ENCODE measurements at places on chromosomes 16 and 17.

DNA sequence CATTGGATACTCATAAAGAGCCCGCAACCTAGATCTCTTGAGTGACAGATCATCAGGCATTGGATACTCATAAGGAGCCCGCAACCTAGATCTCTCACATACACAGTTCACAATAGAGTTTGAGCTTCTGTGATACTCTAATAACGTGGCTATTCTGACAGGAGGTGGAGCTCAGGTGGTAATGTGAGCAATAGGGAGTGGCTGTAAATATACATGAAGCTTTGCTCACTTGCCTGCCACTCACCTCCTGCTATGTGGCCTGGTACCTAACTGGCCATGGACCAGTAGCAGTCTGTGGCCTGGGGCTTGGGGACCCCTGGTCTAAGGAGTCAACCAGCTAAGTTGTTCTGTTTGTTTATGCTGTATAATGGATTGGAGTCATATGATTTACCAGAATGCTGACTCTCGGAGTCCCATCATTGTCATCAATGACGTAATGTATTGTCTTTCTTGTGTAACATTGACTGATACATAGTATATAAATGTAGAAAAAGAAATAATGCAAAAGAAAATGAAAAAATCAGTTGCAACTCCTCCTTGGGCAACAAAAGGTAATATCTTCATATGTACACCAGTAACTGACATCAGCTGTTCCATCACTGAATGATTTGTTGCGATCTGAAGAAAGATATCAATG, 17.5 kb downstream of the ABCA9 start:
- no peak for DNase-seq

GRCh38 chr16:85636234-85636812, 23.2 kb downstream of the GSE1 start:
- no peak for DNase-seq

- no peak for DNase-seq
Observed at GRCh38 chr16:65500919-65501318, 379.1 kb upstream of the CDH11 start.

GRCh38 chr17:81365601-81366585, 29.4 kb upstream of the BAHCC1 start:
- DNase-seq, result no peak

GRCh38 chr16:31243734-31244670, 15.8 kb upstream of the ITGAM start:
- no peak for DNase-seq

GRCh38 chr16:85248342-85248741, 136.1 kb upstream of the CIBAR2 start:
- DNase-seq, result no peak

DNA sequence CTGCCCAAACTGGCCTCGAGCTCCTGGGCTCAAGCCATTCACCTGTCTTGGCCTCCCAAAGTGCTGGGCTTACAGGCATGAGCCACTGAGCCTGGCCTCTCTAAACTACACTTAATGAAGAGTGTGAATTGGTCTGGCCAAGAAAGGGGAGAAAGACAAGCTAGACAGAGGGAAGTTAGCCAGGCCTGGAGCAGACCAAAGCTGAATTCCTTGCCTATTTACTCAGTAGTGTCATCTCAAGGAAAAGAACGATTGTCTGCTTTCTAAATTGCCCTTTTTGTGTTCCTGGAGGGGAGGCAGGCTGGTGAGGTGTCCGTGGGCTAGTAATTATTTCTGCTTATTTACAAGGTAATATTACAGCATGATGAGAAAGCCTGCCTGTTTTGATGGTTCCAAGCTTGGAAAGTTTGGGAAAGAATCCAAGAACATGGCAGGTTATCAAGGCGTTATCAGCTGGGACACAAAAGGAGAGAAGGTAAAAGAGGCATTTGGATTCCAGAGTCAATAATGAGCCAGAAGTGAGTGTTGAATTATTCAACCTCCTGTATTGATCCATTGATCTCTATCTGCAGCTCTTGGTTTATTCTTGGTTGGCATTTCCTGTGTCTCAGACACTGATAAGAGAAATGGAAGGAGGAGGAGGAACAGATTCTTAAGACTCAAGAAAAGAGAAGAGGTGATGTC, 6.3 kb upstream of the CBFB start:
- no peak for DNase-seq

DNA sequence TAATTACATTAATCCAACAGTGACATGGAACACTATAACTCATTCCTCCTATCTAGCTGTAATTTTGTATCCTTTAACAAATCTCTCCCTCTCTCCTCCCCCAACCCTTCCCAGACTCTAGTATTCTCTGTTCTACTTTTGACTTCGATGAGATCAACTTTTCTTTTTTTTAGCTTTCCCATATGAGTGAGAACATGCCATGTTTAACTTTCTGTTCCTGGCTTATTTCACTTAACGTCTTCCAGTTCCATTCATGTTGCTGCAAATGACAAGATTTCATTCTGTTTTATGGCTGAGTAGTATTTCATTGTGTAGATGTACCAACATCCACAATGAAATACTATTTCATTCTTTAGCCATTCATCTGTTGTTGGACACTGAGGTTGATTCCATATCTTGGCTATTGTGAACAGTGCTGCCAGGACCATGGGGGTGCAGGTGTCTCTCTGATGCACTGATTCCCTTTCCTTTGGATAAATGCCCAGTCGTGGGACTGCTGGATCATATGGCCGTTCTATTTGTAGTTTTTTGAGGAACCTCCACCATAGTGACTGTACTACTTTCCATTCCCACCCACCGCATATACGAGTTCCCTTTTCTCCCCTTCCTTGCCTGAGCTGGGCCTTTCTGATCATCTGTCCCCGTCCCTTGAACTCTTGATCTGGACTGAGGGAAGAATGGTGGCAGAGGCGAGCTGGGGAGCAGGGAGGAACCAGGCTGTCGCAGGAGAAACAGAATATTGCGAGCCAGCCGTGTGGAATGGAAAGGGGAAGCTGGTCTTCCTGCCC, 7.7 kb upstream of the CEP295NL start:
- no peak for DNase-seq

GRCh38 chr16:19542138-19542821, 13.2 kb upstream of the VPS35L start:
- no peak for DNase-seq

GRCh38 chr16:27245276-27246172, 23.0 kb downstream of the NSMCE1 start:
- no peak for DNase-seq

GRCh38 chr17:33990943-33991706, 264.0 kb upstream of the CCL2 start:
- DNase-seq, result no peak

DNA sequence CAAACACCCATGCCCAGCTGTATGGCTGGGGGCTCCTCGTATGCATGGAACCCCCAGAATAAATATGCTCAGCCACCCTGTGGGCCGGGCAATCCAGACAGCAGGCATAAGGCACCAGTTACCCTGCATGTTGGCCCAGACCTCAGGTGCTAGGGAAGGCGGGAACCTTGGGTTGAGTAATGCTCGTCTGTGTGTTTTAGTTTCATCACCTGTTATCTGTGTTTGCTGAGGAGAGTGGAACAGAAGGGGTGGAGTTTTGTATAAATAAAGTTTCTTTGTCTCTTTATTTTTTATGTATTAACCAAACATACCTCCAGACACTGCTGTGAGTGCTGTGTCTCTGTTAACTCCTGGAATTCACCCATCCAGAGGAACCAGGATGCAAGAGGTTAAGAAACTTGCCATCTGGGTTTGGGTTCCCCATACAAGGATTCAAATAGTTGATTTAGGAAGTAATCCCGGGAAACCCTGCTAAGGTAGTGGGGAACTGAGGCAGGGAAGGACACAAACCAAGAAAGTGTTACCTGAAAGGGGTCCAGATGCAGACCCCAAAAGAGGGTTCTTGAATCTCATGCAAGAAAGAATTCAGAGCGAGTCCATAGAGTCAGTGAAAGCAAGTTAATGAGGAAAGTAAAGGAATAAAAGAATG, 37.4 kb upstream of the IL21R start:
- DNase-seq, result no peak

GRCh38 chr17:4573669-4574068, 10.7 kb upstream of the SMTNL2 start:
- DNase-seq, result no peak

GRCh38 chr17:17853811-17854447, 17.1 kb upstream of the SREBF1 start:
- DNase-seq, result no peak

DNA sequence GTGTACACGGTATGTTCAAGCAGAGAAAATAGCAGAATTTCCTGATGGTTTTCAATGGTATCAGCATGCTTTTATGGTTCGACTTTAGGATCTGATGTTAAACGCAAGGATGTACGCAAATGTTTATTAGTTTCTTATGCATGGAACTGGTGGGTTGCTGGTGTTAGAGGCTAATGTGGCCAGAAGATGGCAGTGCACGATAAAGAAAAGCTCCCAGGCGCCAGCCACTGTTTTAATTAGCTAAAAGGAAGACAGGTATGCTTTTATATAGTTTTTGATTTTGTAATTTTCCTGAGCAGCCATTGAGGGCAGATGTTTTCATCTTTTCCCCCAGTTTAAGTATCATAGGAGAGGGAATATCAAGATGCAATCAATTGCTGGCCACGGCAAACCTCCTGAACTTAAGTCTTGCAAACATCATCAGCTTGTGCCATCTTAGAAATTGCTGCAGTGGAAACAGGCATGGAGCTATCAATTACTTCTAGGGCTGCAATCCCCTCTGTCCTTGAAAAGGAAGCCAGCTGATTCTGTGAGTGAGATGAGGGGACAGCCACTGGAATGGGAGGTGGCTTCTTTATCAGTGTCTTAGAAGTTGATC, 648.5 kb upstream of the RBFOX1 start:
- DNase-seq, result no peak

DNA sequence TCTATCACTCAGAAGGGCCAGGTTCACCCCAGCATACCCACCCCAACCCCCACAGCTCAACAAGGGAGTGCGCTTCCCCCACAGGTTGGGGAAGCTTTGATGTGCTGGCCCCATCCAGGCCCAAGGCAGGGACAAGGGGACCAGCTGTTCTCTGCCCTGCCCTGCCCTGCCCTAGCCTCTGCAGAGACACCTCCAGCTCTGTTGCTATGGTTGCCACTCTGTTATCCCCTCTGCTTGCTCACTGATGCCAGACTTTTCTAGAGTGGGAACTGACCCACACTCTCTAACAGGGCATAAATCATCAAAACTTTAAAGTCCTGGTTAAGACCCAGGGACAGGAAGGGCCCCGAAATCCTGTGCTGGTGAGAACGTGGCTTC, 50.4 kb upstream of the ENPP7 start:
- no peak for DNase-seq

- DNase-seq, result no peak
Observed at GRCh38 chr16:31148281-31148728, 1.6 kb downstream of the PRSS36 start.

DNA sequence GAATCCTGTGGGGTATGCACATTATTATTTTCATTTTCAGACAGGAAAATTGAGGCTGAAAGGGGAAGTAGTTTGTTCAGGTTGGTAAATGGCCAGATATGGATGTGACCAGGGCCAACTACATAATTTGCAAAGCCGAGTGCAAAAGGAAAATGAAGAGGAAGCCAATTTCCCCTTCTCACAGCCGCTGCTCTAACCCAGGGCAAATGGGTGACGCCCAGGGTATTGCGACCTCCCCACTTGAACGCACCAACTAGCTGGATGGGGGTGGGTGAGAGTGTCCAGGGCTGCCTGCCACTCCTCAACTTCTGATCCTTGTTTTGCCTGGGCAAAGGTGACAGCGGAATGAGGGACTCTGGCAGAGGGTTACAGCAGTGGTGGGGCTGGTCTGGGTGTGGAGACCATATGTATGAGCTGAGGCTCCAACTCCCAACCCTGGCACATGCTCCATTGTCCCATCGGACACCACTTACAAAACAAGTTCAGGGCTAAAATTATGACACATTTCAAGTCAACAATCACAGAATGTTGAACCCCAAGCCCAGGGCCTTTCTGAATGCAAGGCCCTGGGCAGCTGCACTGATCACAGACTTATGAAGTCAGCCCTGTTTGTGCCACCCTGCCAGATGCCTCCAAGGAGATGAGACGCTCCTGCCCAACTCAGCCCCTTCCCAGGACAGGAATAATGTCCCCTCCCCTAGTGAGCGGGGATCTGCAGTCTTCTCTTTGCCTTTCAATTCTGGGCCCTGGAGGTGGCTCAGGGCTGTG, 1.7 kb downstream of the ANKRD40CL start:
- no peak for DNase-seq

DNA sequence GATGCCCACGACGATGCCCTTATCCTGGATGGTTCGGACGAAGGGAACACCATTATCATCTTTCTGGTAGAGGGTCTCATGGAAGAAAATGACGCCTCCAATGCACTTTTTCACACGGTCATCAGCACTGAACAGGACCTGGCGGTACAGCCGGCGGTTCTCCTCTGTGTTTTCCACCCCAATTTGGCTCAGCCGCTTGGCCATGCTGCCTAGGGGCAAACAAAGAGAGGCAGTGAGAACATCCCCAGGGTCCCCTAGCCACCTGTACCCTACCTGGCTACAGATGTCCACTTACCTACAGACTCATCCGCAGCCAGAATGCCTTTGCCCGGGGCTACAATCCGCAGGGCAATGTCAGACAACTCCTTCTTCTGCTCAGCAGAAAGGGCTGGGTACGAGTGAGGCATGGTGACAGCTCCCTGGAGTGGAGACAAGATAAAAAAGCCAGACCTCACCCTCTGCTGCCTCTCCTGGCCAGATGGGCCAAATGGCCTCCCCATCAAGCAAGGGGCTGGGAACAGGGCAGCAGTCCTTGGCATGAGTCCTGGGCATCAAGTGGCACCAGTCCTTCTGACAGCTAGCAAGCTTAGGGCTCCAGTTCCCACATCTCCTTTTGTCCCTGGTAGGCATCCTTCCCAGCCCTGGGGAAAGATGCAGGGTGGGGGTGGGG, 1.4 kb downstream of the ALDOC start:
- no peak for DNase-seq

- no peak for DNase-seq
Observed at GRCh38 chr17:48804936-48805411, 12.1 kb downstream of the TTLL6 start.

DNA sequence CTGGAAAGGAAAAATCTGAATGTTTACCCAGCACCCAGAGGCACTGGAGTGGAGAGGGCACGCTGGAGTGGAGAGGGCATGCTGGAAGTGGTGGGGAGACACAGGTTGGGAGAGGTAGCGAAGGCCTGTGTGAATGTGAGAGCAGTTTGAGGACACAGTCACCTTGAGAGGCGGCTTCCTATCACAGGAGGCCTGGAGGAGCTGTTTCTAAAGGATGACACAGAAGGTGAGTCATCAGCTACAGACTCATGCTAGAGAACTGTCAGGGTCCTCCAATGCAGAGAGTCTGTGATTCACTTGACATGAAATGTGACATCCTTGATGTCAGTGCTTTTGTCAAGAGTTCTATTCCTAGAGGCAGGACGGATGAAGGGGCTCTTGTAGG, 13.8 kb downstream of the CTRL start:
- DNase-seq, result no peak

GRCh38 chr17:34582185-34582900, 3.0 kb downstream of the TMEM132E start:
- DNase-seq, result no peak
